BJ (cell line): ENCODE measurements at places on chromosomes 7 and 10. TPM values are rescaled to one million over a fixed set of nuclear protein-coding genes. Genes with fewer than 3 reads are reported as not detected.

DNA sequence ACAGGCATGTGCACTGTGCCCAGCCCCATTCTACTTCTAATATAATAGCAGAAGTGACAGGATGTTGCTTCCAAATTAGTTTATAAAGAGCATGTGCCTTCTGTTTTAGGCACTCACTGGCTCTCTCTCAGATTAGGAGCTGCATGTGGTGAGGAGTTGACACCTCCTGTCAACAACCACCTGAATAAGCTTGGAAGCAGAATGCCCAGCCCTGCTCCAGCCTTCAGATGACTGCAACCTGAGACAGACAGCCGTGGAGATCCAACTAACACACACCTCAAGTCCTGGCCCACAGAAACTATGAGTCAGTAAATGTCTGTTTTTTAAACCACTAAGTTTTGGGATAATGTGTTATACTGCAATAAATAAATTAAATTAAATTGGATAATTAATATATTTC, 54.5 kb downstream of the PARD3 start:
- no peak for DNase-seq

DNA sequence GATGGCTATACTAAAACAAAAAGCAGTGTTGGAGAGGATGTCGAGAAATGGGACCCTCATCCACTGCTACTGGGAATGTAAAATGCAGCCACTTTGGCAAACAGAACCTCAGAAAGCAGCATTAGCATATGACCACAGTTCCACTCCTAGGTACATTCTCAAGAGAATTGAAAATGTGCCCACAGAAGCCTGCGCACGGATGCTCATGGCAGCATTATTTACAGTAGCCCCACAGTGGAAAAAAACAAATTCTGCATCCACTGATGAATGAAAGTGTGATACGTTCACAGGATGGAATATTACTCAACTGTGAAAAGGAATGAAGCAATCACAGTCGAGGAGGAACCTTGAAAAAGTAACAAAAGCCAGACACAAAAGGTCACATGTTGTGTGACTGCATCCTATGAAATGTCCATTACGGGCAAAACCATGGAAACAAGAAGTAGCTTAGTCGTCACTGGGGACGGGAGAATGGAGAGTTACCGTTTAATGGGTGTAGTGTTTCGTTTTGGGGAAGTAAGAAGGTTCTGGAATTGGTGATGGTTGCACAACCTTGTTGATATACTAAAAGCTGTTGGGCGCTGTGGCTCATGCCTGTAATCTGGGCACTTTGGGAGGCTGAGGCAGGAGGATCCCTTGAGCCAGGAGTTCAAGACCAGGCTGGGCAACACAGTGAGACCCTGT, 2.5 kb upstream of the UPK3B start:
- DNase-seq: no peak

DNA sequence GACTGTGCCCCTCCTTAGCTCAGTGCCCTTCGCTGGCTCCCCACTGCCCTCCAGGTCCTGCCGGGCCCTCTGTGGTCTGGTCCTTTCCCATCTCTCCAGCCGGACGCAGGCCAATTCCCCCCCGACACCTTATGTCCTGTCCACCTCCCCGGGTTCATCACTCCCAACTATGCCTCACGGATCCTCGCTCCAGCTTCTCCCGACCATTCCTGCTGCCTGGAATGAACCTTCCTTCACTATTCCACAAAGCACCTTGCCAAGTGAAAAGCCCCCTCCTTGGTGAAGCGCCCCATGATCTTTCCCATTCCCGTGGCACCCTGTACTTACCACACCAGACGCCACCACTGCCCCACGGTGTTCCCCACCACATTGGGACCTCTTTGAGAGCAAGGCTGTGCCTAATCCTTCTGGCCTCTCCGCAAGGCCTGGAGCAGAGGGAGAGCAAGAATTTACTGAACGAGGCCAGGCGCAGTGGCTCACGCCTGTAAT, 47.2 kb downstream of the TMEM270 start:
- no peak for DNase-seq

LRRTM3 gene
- polyA plus RNA-seq: not detected in 2 replicates

- DNase-seq: no peak
Observed at GRCh38 chr7:39379416-39379815, 186.8 kb upstream of the YAE1 start.

GRCh38 chr10:110859206-110859972, 12.3 kb upstream of the PDCD4 start:
- no peak for DNase-seq

GRCh38 chr7:100705320-100705752, 585 bp upstream of the POP7 start:
- DNase-seq: peak; percentile 18

- DNase-seq: no peak
Observed at GRCh38 chr7:23292623-23293022, 6.5 kb upstream of the MALSU1 start.

ASZ1 gene
- not detected in 2 replicates for polyA plus RNA-seq

- no peak for DNase-seq
Observed at GRCh38 chr7:35758421-35758820, 42.4 kb upstream of the SEPTIN7 start.

DNA sequence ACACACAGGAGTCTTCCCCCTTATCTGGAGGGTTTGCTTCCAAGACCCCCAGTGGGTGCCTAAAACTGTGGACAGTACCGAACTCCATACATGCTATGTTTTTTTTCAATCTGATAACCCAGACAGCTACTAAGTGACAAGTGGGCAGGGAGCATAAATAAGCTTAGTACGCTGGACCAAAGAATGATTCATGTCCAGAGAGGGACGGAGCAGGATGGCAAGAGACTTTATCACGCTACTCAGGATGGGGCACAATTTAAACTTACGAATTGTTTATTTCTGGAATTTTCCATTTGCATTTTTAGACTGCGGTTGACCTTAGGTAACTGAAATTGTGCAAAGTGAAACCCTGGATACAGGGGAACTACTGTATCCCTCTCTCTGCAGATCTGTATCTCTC, 410.0 kb upstream of the MKI67 start:
- no peak for DNase-seq

VCL gene
- 235 and 255 TPM in 2 replicates for polyA plus RNA-seq

- no peak for DNase-seq
Observed at GRCh38 chr7:24365606-24366005, 81.6 kb downstream of the NPY start.

DNA sequence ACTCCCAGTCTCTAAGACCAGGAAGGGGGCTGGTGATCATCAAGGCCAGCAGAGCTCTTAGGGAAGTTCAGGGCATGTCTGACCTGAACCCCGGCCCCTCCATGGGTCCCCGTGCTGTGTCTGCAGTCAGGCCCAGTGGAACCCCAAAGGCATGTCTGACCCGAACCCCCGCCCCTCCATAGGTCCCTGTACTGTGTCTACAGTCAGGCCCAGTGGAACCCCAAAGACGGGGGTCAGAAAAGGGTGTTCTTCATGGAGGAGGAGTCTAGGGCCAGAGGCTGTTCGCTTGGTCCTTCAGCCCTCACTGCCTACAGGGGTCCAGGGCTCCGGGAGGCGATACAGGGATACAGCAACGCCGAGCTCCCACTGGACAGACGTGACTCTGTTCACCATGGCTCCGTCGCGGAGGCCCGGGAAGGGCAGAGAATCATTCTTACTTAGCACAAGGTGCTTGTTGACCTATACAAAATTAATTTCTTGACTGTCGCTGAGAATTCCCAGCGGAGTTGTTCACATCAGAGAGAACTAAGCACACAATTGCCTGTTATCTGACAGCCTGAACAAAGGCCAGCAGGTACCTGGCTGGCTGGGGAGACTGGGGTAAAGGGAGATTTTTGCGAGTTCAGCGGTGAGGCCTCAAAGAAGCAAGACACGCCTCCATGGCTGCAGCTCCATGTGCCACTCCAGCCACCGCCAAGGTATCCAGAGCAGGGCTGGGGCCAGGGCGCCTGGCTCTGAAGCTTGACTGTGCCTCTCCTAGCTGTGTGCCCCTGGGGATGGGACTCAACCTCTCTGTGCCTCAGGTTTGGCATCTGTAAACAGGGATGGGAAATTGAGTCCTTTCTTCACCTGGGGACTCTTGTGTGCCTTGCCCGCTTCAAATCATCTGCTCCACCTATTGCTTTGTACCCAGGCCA, 26.8 kb downstream of the EN2 start:
- DNase-seq: no peak

- DNase-seq: no peak
Observed at GRCh38 chr7:1305873-1306272, 73.2 kb downstream of the UNCX start.

DNA sequence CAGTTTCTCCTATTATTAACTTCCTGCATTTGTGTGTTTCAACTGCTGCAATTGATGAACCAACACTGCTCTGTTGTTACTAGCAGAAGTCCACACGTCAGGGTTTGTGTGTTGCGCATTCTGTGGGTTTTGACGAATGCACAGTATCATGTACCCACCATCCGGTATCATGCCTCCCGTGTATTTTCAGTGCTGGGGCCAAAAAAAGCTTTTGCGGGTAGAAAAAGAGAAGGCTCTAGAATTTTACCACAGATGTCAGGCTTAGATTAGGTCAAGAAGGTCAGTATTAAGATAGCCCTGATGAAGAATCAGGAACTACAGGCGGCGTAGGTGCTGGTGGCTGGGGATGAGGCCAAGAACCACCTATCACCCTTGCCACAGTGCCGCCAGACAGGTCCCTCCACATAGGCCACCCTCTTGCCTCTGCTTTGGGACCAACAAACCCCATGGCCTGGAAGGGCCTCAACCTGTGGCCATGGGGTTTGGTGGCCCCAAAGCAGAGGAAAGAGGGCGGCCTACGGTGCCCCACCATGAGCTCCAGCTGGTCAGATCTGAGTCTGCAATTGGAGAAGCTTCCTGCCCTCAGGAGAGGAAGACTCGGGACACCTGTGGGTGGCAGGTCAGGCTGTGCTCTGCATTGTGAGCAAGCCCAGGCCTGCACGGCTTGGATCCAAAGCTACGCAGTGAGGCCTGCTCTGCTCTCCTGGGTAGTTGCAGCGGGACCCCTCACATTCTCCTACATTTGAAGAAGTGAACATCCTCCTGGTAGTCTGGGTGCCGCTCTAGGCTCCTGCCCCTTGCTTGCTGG, 71.9 kb downstream of the MKI67 start:
- DNase-seq: no peak

FAM25G gene
- polyA plus RNA-seq: not detected in 2 replicates

GRCh38 chr7:87886875-87887274, 10.6 kb downstream of the DBF4 start:
- no peak for DNase-seq

SPDYE16 gene
- not detected in 2 replicates for polyA plus RNA-seq

SH2D4B gene
- polyA plus RNA-seq: not detected in 2 replicates

CYP26C1 gene
- polyA plus RNA-seq: 0.05 and 0.09 TPM in 2 replicates

GRCh38 chr7:119086026-119086425, 861.5 kb downstream of the ANKRD7 start:
- no peak for DNase-seq

NKX2-3 gene
- polyA plus RNA-seq: not detected in 2 replicates

- DNase-seq: peak; percentile 98
Observed at GRCh38 chr7:2757904-2758672, 70.1 kb downstream of the AMZ1 start.
